MCF 10A (cell line): ENCODE measurements at places on chromosomes 2 and 18. TPM values are rescaled to one million over a fixed set of nuclear protein-coding genes. Genes with fewer than 3 reads are reported as not detected.

AGXT gene
- not detected in 2 replicates for total RNA-seq

RIT2 gene
- not detected in 2 replicates for total RNA-seq

TLX2 gene
- not detected in 2 replicates for total RNA-seq

STPG4 gene
- total RNA-seq, result 0.83 TPM in 1 of 2 replicates, not detected in the other

DNA sequence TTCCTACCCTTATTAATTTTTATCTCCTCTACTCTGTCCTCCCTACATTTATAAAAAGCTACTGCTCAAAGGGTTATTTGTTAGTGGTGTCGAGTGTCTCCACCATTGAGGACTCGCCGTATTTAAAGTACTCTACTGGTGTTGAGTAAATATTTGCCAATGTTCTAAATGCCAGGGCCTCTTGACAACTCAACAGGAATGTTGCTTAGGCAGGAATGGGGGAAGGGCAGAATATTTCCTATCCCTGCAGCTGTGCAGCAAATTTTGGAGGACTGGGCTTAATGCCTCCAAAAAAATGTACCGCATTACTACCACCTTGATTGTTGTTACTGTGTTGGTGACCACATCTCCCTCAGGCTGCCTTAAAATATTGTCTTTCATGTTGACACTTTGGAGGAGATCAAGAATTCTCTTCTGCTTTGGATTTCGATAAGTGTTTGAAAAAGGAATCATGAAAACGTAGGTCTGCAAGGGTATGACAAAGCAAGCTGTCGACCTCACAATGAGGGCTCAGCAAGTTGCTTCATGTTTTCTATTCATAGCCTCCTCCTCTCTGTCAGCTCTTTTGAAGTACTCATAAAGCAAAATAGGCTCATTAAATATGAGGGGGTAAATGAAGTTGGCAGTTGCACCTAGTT lies 84.3 kb downstream of the EFEMP1 start:
- DNase-seq, result peak; percentile 77

DNA sequence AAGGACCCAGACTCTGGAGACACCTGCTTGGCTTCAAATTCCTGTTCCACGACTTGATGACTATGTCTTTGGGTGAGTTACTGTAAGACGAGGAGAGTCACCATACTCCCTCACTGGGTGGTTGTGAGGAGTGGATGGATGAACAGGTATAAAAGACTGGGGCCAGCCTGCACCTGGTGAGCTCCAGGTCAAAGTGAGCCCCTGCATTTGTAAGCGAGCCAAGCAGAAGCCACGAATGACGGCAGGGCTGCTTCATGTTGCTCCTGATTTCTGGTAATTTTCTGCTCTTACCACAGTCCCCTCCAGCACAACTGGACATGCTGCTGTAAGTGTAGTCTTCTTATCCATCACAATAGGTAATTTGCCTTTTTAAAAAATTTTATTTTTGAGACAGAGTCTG lies 86.6 kb downstream of the POLR1A start:
- no peak for DNase-seq

- DNase-seq, result peak; percentile 60
These were observed 84.9 kb downstream of the MAPK4 start for GRCh38 chr18:50644807-50645206.

DNA sequence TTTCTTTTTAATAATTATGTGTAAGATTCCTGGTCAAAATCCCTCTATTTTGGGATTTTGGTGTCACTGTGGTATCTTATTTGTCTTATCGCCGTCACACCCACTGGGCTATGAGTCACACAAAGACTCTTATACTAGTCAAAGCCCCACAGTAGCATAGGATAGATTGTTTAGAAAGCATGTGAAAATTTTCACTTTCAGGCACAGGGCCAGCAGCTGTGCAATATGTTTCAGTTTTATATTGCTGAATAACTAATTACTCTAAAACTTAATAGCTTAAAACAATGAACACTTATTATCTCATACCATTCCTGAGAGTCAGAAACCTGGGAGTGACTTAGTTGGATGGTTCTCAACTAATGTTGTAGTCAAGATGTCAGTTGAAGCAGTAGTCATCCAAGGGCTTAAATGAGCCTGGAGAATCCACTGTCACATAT lies 24.0 kb downstream of the CFAP210 start:
- DNase-seq, result no peak

DNA sequence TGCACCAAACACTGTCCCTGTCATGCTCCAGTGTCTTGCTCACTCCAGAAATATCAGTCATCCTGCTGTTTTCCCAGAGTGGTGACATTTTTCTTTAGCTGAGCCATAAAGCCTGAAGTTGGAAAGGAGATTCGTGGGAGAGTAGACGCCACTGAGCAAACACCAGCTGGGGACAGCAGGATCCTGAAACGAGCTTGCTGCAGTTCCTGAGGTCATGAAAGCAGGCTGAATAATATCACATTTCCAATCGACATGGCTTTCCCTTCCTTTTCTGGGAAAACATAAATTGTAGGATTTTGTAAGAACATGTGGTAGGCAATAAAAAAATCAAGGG lies 276.4 kb downstream of the CDCA7 start:
- DNase-seq, result no peak

DNA sequence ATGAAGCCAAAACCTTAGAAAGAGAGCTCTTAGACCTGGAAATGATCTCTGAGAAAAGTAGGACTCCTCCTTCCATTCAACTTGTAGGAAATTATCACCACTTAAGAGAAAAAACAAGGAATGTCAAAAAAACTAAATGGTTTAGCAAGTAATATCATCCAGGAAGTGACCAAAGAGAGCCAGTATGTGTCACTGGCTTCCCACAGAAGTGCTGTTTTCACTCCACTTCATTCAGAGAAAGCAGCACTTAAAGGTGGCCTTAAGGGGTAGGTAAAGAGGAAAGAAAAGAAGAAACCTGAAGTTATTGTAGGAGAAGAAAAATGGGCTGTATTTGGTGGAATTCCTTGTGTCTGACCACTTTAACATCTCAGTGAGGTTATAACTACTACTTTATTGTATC lies 414.4 kb upstream of the ETAA1 start:
- DNase-seq, result peak; percentile 10

DNA sequence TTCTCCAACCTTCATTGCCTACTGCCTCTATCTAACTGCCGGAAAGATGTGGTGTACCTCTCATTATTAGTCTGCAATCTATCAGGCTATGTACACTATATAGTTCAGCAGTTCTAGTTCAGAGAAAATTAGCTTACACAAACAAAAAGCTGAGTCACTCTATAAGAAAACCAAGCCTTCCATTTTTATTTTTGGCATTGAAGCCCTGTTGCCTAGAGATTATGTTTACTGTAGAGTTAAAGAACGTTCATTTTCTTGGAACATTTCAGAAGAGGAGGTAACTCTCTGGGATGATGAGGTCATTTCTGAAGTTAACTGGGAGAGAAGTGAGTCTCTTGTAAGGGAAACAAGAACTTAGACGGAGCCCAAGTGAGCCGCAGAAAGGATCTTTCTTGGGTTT lies 133.5 kb downstream of the FAM124B start:
- DNase-seq, result peak; percentile 76

DNA sequence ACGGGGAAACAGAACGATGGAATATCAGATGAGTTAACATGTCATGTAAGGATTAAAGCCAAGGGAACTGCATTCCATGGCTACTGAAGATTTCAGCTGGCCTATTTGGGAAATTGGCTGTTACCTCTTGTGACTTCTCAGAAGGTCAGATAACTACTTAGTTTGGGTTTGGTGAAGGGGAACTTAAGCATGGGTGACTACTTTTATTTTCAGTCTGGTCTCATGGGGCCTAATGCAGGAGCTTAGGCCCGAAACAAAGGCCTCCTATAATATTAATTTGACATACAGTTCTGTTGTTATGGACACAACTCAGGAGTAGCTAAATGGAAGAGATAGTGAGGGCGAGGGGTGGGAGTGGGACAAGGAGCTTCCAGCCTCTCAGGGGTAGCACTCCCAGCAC lies 44.0 kb upstream of the TXNDC2 start:
- no peak for DNase-seq

- no peak for DNase-seq
These were observed 21.7 kb downstream of the COX7A2L start for GRCh38 chr2:42339191-42339912.

DNA sequence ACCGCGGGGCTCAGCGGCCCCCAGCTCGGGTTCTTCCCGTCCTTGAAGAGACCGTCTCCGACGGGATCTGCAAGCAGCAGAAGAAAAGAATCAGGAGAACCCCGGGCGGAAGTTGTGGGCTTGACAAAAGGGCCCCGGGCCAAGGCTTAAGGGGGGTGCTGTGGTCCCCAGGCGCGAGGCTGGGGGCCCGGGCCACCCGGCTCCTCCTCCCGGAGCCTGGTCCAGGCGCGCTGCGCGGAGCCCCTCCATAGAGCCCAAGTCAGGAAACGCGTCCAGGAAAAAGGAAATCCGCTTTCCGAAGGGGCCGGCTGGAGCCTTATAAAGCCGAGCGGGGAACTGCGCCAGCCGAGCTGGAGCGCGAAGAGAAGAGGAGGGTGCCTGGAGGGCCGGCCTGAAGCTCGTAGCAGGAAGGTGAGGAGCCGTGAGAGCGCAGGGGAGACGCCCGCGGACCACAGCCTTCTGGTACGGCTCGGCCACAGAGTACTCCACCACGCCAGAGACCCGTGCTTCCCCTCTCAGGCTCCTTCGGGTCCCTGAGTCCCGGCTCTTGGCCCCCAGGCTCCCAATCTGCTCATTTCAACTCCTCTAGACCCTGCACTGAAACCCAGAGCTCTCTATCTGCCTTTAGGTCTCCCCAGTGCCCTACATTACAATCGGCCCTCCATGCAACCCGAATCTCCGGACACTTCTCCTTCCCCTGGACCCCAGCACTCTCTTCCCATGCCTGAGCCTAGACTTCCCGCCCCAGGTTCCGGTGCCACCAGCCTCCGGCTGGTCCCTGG lies 554 bp downstream of the FEV start:
- DNase-seq, result no peak

DNA sequence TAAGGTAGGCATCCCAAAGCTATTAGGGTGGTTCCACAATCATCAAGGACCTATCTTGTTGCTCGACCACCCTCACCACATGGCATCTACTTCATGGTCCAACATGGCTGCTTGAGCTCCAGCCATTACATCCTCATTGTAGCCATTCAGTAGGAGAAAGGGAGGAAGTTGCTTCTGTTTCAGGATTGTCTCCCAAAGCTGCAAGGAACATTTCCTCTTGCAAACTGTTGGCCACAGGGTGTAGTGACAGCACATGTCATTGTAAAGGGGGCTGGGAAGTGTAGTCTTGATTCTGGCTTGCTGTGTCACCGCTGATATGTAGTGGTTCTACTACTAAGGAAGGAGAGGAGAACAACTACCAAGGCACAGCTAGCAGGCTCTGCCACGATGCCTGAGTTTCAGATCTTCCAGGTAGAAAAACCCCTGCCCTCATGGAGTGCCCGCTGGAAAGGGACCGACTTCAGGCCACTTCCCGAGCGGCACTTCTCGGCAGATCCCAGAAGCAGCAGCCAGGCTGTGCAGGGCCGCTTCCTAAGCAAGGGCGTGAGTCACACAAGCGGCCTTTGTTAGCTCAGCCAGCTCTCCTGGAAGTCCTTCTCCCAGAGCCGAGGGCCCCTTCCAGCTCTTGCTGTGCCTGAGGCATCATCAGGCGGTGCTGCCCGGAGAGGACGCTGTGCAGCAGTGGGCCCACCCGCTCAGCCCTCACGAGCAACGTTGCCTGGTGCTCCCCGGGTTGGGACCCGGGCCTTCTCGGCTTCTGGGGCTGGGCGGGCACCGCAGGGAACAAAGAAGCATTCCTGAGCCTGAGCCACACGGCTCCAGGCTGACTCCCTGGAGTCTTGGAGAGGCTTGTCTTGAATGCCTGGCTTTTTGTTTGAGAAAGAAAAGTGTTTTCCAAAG lies 58.2 kb downstream of the HS6ST1 start:
- peak; percentile 78 for DNase-seq

DNA sequence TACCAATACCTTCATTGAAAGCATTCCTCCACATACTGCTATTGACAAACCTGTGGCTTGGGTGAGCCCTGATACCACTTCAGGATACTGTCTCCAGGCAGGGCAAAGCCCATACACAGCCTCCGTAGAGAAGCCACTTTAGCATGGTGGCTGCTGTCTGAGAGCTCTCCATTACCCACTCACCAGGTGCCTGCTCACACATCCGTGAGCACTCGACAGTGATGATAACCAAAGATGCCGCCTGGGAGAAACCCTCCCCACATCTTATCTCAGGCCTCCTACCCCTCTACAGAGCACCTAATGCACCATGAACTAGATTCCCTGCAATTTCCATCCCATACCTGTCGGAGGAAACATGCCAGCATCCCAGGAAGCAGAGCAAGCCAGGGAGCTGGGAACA lies 57.6 kb upstream of the KLHL29 start:
- no peak for DNase-seq

DNA sequence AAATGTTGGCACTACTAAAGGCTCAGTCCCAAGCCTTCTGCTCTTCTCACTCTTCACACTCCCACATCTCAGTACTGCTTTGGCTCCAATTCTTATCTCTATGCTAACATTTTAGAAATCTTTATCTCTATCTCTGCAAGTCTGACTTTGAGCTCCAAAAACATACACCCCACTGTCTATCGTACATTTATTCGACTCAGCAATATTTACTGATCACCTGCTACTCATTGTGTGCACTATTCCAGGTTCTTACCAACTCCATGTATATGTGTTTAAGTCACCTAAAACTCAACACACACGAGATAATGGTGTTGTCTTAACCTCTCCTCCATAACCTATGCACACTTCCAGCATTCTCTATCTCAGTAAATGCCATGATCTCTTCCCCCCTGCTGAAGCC lies 268.2 kb upstream of the CRIM1 start:
- no peak for DNase-seq

- DNase-seq, result peak; percentile 11
These were observed 45.2 kb upstream of the GCG start for GRCh38 chr2:162197069-162197825.
